ENCODE measurements at places on chromosomes 12 and 14. TPM values are rescaled to one million over a fixed set of nuclear protein-coding genes. Genes with fewer than 3 reads are reported as not detected.

DPPA3 gene
- total RNA-seq, result not detected

SYNDIG1L gene
- total RNA-seq, result not detected

KRT75 gene
- total RNA-seq, result 26.5 TPM

TGFB3 gene
- 0.91 TPM for total RNA-seq

COX8C gene
- not detected for total RNA-seq

ASCL1 gene
- not detected for total RNA-seq

TMEM229B gene
- 3.0 TPM for total RNA-seq

CLEC9A gene
- total RNA-seq, result not detected

KRT3 gene
- total RNA-seq, result not detected

SSPN gene
- total RNA-seq, result 1.4 TPM

ATP5F1B gene
- 374 TPM for total RNA-seq

TAPBPL gene
- total RNA-seq, result 5.3 TPM

NRIP2 gene
- not detected for total RNA-seq

ASB2 gene
- not detected for total RNA-seq
